ENCODE measurements at places on chromosomes 1 and 21.

DNA sequence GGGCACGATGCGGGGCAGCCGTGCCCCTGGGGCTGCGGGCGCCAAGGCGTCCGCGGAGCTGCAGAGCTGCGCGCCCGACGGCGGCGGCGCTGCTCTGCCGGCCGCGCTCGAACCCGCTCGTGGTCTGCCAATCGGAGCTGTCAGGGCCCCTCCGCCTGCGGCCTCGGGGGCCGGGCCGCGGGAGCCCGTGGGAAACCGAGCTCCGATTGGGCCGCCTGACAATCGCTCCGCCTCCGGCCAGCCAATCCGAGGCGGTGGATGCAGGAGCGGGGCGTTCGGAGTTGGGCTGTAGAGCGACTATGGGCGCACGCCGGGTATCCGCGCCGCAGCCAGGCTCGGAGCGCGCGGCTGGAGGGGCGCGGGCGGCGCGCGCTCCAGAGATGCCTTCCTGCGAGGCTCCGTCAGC lies 100.5 kb upstream of the SOD1 start:
- peak; percentile 77 for DNase-seq

DNA sequence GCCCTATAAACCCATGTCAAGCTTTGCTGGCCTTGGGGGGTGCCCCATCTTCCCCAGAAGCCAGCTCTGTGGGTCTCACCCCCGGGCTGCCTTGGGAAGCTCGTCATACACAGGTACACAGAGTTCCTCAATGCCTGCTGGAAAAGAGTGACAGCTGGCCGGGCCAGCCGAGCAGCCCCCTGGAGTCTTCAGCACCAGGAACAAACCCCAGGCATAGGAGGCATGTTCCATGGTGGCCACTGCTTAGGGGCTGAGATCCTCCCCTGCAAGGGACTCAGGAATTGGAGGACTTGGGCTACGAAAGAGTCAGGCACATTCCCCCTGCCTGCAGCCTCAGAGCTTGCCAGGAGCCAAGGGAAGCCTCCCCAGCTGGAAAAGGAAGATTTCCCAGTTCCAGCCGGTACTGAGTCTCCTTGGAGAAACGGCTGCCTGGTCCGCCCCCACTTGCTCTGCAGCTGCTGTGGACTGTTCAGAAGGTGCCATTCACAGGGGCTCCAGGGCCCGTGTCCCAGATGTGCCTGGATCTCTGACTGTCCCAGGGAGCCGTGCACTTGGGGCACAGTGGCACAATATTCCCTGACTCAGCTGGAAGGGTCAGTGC lies 89.5 kb downstream of the STUM start:
- no peak for DNase-seq

DNA sequence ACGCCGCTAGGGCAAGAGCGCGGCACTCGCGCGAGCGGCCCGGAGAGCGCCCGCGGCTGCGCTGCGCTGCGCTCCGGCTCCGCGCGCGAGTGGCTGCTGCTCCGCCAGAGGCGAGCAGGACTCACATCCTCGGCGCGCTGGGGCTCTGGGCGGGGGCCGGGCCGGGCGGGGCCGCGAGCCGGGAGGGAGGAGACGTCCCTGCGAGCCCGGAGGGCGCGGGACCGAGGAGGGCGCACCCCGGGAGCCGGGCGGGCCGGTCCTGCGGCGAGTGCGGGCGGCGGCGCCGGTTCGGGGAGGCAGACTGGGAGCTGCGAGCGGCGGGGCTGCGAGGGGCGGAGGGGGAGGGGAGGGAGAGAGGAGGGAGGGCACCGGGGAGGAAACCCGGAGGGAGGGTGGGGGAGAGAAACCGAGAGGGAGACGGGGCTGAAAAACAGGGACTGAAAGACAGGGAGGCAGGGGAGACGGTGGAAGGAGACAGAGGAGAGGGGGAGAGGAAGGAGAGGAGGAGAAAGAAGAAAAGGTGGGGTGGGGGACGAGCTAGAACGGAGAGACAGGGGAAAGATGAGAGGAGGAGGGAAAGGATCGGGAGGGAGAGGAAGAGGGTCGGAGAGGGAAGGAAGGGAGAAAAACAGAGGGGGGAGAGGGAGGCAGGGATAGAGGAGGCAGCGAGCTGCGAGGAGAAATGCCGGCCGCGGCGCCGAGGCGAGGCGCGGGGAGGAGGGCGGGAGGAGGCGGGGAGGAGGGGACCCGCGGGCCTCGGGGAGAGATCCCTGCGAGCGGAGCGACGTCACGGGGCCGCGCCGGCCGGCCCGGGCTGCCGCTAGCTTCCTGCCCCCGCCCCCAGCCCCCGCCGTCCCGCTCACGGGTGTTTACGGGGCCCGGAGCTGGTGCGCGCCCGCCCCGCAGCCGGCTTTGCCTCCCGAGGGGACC lies at the start of gene CAMK2N1:
TSS of gene CAMK2N1 (minus strand) at position 684 of the 930 bp plus-strand sequence. CDS start 831 bp downstream, outside the sequence.
- no peak for DNase-seq

- DNase-seq = no peak
Observed at GRCh38 chr1:222815440-222815765, 564 bp downstream of the DISP1 start.

GRCh38 chr1:19045898-19046880 lies 89.7 kb upstream of the IFFO2 start:
- no peak for DNase-seq

Data from T-helper 2 cell (primary cell).